ENCODE measurements at places on chromosomes 1 and 21.

GRCh38 chr1:185404291-185404690, 87.2 kb upstream of the IVNS1ABP start:
- no peak for DNase-seq

- no peak for DNase-seq
Observed at GRCh38 chr1:201861448-201861847, 27.2 kb upstream of the SHISA4 start.

- no peak for DNase-seq
Observed at GRCh38 chr1:42392967-42393848, 12.6 kb downstream of the RIMKLA start.

GRCh38 chr21:34126269-34126668, 52.9 kb downstream of the MRPS6 start:
- DNase-seq: no peak

Measured in stimulated activated CD4-positive, alpha-beta T cell treated with anti-CD3 and anti-CD28 coated beads, Interleukin-4, amount 100 ng/mL, for 48 hours (primary cell).